ENCODE measurements at places on chromosomes 1 and 21.

- DNase-seq = no peak
Observed at GRCh38 chr1:243246916-243247315, 8.2 kb downstream of the CEP170 start.

DNA sequence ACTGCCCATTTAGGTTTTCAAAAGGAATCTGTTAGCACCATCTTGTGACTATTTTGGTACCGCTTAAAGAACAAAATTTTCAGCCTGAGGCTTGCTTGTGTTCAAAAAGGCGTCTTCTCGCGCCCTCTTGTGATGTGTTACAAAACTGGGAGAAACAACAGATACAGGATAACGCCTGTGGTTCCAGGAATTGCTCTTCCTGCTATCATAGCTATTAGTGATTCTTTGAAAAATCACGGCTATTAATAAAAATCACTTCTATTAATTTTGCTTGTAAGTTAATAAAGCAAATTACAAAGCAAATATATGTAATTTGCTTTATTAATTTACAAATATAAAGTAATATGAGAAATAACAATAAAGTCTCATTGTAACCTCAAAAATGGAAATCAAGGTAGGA lies 82.2 kb upstream of the ABCD3 start:
- no peak for DNase-seq

- DNase-seq = no peak
Observed at GRCh38 chr1:61865646-61866220, 123.5 kb downstream of the PATJ start.

GRCh38 chr1:177340601-177341067 lies 169.9 kb downstream of the BRINP2 start:
- no peak for DNase-seq

- no peak for DNase-seq
Observed at GRCh38 chr1:245388687-245389086, 233.9 kb downstream of the KIF26B start.

DNA sequence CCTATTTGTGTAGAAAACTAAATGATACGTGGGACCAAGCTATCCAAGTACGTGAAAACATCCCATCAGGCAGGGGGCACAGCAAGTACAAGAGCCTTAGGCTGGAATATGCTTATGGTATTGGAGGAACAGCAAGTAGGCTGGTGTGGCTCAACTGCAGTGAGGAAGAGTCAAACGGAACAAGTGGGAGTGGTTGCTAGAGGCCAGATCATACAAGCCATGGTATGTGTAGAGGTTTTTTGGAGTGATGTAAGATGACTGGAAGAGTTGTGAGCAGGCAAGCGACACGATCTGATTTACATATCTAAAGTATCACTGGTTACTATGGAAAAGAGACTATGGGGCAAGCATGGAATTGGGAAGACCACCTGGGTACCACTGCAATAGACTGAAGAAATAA lies 27.8 kb downstream of the ELK4 start:
- no peak for DNase-seq

All from stimulated activated CD8-positive, alpha-beta memory T cell treated with anti-CD3 and anti-CD28 coated beads, Interleukin-2, amount 100 ng/mL, for 48 hours (primary cell).